Stimulated activated memory B cell treated with anti-CD40 and anti-IgM and Interleukin-4, amounts not matched to agents 10 μg/mL and 1 μg/mL and 100 μg/mL, for 72 hours (primary cell): ENCODE measurements at places on chromosomes 12 and 14.

DNA sequence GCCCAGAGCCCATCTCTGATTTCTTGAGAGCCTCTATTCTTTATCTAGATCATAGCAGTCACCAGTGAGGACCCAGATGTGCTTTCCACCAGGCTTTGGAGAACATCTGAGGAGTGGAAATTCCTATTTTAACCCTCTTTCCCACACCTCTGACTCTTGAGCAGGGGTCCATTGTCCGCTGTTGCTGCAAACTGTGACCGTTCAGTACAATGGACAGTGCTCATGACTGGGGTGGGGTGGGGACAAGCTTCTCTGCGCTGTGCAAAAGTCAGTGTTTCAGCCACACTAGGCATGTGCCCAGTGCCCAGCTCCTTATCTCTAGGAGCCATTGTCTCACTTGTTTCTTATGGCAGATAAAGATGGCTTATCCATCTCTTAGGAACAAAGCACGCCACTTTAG is 16.9 kb upstream of the KRT7 start:
- H3K4me3 ChIP-seq: no peak overlapping the region
- no peaks in the 10 kb centered on the region for H3K36me3 ChIP-seq
- H3K4me1 ChIP-seq: no peaks in the 10 kb centered on the region

GRCh38 chr12:124222368-124223245 is 72.3 kb upstream of the RFLNA start:
- H3K4me1 ChIP-seq: no peaks in the 10 kb centered on the region
- no peak overlapping the region for H3K27ac ChIP-seq
- H3K27me3 ChIP-seq: peaks cover 53% of the 10 kb centered on the region

DNA sequence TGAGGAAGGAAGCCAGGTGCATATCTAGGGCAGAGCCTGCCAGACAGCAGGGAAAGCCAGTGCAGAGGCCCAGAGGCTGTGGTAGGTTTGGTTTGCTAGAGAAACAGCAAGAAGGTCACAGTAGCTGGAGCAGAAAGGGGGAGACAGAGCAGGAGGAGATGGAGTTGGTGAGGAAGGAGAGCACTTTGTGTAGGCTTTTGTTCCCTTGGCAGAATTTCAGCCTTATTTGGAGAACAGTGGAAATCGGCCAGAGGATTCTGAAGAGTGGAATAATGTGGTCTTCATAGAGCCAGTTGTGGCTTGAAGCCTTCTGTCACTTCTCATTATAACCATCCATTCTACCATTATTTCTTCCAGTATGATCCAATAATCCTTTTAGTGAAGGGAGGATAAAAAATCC is 212.9 kb upstream of the FAR2 start:
- H3K4me3 ChIP-seq: no peak overlapping the region
- H3K27me3 ChIP-seq: no peaks in the 10 kb centered on the region
- H3K27ac ChIP-seq: no peak overlapping the region
- no peaks in the 10 kb centered on the region for H3K36me3 ChIP-seq
- ATAC-seq: no peak
- H3K4me1 ChIP-seq: no peaks in the 10 kb centered on the region

- H3K4me1 ChIP-seq: peaks cover 12% of the 10 kb centered on the region
- no peaks in the 10 kb centered on the region for H3K27me3 ChIP-seq
- no peaks in the 10 kb centered on the region for H3K36me3 ChIP-seq
- no peak overlapping the region for H3K4me3 ChIP-seq
- ATAC-seq: no peak
Observed at GRCh38 chr12:123049398-123050240, 69.1 kb downstream of the ARL6IP4 start.

DNA sequence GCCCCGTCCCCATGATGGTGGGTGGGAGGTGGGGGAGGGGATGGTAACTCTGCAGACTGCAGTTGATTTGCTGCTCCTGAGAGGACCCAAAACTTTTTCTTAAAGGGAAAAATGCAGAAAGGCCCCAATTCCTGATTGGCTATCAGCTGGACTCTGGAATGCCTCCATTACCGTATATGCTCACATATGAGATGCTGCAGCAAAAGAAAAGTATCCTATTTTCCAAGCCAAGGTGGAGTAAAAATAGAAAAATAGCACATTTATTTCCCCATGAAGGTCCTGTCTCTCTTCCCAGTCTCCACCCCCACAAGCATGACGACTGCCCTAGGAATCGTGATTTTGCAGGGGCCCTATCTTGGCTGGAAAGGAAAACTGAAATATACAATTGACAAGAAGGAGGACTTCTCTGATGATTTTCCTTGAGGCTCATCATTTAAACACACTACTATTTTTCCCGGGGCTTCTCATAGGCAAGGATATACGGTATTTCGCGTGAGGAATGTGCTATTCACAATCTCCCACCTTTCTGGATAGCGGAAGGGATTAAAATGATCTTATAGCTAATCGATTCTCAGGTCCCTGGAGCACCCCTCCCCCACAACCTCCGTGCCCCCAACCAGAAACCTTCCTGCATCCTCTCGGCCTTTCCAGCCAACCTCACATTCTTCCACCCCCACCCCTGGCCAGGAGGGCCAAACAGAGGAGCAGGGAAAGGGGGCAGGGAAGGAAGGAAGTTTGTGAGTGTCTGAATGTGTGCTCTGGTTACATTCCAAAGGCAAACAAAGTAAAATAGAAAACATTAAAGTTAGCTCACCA is 138.9 kb upstream of the CCND2 start:
- H3K27ac ChIP-seq: peak overlapping the region; percentile 91
- peaks cover 49% of the 10 kb centered on the region for H3K4me1 ChIP-seq
- H3K4me3 ChIP-seq: no peak overlapping the region
- ATAC-seq: no peak
- no peaks in the 10 kb centered on the region for H3K36me3 ChIP-seq

- H3K36me3 ChIP-seq: peaks cover 10% of the 10 kb centered on the region
- no peak overlapping the region for H3K27ac ChIP-seq
- H3K4me1 ChIP-seq: peaks cover 17% of the 10 kb centered on the region
- no peaks in the 10 kb centered on the region for H3K27me3 ChIP-seq
- no peak for ATAC-seq
Observed at GRCh38 chr12:89529738-89530137, 3.9 kb upstream of the POC1B start.

DNA sequence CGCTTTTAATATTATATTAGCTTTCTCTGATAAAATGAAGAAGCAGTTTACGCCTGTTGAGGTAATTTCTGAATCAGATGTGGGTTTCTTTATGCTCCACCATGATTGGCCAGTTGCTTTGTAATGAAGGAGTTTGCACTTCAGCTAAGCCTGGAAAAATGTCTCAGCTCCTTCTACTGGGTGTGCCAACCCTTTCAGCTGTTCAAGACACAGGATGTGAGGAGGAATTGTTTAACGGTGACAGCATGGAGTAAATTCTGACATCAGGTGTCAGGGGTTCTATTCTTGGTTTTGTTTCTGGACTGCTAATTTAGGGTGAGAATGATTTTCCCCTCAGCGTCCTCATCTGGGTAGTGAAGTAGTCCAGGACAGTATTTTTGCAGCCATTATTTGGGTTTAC is 43.5 kb downstream of the FLRT2 start:
- no peaks in the 10 kb centered on the region for H3K36me3 ChIP-seq
- H3K4me3 ChIP-seq: no peak overlapping the region
- H3K27me3 ChIP-seq: no peaks in the 10 kb centered on the region
- H3K27ac ChIP-seq: no peak overlapping the region
- H3K4me1 ChIP-seq: no peaks in the 10 kb centered on the region
- no peak for ATAC-seq

- no peaks in the 10 kb centered on the region for H3K27me3 ChIP-seq
- no peak for ATAC-seq
- peaks cover 1% of the 10 kb centered on the region for H3K36me3 ChIP-seq
- no peak overlapping the region for H3K4me3 ChIP-seq
Observed at GRCh38 chr12:51186465-51187085, 13.6 kb upstream of the TFCP2 start.

GRCh38 chr12:93029091-93029490 is 100.0 kb upstream of the EEA1 start:
- H3K27ac ChIP-seq: no peak overlapping the region
- no peak for ATAC-seq
- no peak overlapping the region for H3K4me3 ChIP-seq
- H3K4me1 ChIP-seq: no peaks in the 10 kb centered on the region

- no peaks in the 10 kb centered on the region for H3K4me1 ChIP-seq
- no peak for ATAC-seq
- peaks cover 6% of the 10 kb centered on the region for H3K27me3 ChIP-seq
- no peaks in the 10 kb centered on the region for H3K36me3 ChIP-seq
- H3K4me3 ChIP-seq: no peak overlapping the region
Observed at GRCh38 chr12:102429211-102430154, 50.9 kb downstream of the IGF1 start.

DNA sequence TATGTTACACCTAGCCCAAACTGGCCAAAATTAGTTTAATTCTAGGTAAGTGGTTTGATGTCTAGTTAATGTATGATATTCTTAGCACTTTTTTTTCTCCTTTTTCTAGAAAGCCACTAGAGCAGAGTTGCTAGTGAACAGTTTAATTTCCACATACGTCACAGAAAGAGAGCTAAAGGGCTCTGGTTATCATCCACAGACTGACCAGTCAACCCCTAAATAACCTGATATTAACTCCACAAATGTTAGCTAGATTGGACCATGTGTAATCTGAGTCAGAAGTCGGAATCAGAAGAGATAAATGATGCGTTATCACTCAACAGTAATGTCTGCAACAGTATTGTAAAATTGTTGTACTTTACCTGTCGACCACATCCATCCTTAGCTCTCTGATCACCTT is 74.9 kb downstream of the USP15 start:
- H3K27me3 ChIP-seq: no peaks in the 10 kb centered on the region
- H3K27ac ChIP-seq: peak overlapping the region; percentile 24
- no peak overlapping the region for H3K4me3 ChIP-seq
- no peak for ATAC-seq

DNA sequence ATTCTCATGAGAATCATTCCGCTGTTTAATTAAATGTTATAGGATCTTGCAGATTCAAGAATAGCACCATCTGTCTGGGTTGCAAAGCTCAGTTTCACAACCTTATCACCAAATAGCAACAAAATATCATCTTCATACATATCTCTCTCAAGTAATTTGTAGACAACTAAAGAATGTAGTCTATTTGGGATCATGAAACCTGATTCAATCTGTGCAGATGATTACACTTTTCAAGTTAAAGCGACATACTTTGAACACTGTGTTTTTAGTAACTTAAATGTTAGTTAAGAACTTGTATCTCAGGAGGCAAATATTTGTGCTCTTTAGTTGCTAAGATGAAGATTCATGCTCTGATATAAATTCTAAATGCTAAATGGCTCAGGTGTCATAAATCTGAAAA is 14.8 kb downstream of the MED13L start:
- H3K27me3 ChIP-seq: no peaks in the 10 kb centered on the region
- no peak overlapping the region for H3K4me3 ChIP-seq
- peaks cover 43% of the 10 kb centered on the region for H3K4me1 ChIP-seq
- no peak for ATAC-seq
- H3K36me3 ChIP-seq: no peaks in the 10 kb centered on the region
